ENCODE measurements at places on chromosomes 1 and 21.

GRCh38 chr1:25568834-25569596, 25.6 kb downstream of the LDLRAP1 start:
- peak; percentile 30 for DNase-seq

- no peak for DNase-seq
Measured at GRCh38 chr1:42118125-42118524, 35.1 kb upstream of the GUCA2B start.

DNA sequence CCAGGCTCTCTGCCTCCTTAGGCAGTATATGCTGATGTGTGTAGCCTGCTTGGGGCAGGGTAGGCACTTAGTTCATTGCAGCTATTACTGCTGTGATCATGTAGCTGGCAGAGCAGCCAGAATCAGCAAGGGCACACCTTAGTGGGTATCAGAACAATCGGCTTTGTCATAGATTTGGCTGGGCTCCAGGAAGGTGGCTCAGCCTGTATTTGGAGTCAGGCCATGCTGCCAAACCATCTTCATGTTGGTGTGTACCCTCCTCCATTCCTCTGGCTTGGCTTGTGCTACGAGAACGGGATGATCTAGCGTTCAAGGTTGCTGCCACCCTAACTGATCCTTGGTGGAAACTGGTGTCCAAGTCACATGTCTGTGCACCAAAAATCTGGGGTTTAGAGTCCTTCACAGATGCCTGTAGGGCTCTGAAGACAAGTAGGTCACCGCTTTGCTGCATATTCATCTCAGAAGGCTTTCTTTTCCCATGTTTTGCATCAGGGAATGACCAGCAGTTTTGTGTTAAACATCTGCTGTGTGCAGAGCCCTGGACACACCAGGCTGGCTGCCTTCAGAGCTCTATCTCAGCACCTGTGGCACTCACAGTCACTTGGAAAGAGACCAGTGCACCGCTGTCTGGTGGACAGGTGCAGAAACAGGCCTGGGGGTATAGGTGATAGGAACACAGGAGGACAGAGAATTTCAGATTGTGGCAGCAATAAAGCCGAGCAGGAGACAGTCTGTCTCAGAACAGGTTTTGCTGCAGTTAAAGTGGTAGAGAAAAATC, 23.7 kb downstream of the VANGL1 start:
- DNase-seq = no peak

DNA sequence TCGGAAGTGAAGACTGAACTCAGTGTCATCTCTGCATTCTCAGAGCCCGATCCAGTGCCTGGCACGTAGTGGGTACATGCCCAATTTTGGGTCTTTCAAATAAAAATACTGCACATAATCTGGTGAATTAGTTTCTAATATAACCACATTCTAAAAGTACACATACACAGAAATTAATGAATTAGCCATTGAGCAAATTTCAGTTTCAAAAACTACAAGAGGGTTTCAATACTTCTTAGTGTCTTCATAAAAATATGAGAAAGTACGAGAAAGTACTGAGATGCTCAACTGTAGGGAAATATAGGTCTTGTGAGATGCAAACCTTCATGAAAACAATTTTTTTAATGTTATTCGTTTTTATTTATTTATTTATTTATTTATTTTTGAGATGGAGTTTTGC, 86.9 kb downstream of the SMYD2 start:
- DNase-seq = no peak

- DNase-seq = no peak
Measured at GRCh38 chr1:56646611-56647010, 1.5 kb downstream of the PRKAA2 start.

DNA sequence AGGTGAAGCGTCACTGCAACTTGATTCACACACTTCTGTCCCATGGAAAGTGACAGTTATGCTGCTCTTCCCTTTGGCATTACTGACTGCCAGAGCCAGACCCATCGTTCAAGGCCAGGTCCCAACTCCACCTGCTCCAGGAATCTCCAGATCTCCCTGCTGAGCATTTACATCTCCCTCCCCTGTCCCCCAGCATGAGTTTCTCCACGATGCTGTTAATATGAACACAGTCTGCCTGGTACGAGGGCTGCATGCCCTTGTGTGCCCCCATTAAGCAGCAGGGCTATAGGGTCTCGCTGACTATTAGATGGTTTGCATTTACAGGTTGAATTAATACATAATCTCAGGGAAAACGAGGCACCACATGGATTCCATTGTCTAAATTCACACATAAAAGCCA, 4.3 kb downstream of the F3 start:
- no peak for DNase-seq
